ENCODE measurements at places on chromosomes 3 and 15.

DNA sequence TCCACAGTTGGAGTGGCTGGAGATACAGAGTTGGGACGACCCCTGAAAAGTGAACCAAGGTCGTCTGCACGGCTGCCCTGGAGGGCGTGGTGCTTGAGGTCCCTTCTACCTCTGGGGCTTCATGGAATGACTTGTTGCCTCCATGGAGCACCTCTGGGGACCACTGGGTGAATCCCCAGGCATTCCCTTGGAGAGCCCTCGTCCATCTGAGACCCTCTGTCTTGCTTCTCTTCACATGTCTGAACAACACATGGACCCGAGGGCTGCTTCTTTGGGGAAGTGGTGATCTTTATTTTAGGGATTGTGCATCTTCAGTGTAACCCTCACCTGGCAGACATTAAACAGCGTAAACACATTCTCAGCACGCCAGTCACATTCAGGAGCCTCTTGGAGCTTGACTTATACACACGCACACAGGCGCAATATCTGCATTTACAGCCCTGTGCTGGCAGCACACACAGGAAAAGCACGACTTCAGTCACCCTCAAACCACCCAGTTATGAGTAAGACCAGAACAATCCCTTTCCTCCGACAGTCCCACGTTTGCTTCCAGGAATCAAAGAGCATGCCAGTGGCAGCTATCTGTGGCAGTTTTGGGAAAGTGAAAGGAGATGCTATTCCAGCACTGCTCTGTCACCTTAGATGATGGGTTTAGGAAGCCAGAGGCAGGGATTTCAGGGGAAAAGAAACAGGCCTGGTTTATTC lies 12.6 kb downstream of the FAM107A start:
- DNase-seq, result no peak

DNA sequence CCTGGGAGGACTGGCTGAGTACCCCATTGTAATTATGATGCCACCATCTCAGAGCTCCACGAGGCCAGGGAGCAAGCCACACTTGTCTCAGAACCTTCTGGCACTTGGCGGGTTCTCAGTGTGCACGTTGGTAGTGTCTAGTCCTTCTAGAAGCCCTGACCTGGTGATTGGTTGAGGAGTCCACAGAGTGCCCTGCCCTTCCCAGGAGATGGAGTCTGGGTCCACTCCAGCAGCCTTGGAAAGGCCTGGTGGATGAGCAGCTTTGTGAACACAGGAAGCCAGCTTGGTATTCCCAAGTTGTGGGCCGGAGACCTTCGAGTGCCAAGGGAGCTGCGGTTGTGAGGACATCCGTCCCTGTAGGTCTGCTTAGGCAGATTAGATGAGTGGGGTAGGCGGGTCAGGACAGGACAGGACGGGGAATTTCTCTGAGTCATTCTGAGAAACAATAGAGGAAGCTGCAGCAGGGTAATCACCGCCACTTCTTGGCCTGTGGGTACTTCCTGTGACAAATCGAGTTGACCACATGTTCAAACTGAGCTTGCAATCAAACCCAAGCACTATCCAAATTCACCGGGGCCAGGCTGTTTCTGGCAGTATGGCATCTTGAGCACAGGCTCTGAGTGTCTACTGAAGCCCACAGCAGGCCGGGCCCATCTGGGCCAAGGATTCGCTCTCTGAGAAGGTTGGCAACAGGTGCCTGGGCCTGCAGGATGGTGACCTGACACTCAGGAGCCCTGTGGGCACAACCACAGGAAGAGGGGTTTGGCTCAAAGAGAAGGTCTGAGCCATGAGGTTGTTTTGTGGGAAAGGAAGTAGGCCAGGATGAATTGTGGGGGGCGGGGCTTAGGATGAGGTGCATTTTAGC lies 71.5 kb upstream of the PLXNA1 start:
- peak; percentile 23 for DNase-seq

GRCh38 chr15:59419170-59419569 lies 18.8 kb upstream of the FAM81A start:
- no peak for DNase-seq

DNA sequence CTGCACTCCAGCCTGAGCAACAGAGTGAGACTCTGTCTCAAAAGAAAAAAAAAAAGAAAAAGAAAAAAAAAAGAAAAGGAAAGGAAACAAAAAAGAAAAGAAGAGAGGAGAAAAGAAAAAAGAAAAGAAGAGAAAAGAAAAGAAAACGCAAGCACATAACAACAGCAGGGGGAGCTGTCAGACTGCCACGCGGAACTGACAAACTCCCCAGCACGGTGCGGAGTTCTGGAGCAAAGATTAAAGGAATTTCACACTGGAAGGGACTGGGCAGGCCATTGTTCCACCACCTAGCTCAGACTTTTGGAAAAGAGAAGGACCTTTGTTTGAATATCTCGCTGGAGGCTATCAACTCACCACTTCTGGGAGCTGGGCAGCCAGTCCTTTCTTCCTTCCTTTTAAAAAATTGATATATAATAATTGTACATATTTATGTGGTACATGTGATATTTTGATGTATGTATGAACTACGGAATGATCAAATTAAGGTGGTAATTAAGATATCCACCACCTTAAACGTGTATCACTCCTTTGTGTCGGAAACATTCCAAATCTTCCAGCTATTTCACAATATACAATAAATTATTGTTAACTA lies 40.5 kb downstream of the DPPA2 start:
- DNase-seq, result no peak

- no peak for DNase-seq
These were observed 33.1 kb upstream of the LRRN1 start for GRCh38 chr3:3766140-3766539.

- DNase-seq, result no peak
These were observed 15.7 kb downstream of the KLF13 start for GRCh38 chr15:31342381-31342780.

GRCh38 chr3:5607581-5607980 lies 420.1 kb downstream of the EDEM1 start:
- DNase-seq, result no peak

GRCh38 chr3:50264383-50264963 lies 4.5 kb upstream of the SEMA3B start:
- DNase-seq, result no peak

DNA sequence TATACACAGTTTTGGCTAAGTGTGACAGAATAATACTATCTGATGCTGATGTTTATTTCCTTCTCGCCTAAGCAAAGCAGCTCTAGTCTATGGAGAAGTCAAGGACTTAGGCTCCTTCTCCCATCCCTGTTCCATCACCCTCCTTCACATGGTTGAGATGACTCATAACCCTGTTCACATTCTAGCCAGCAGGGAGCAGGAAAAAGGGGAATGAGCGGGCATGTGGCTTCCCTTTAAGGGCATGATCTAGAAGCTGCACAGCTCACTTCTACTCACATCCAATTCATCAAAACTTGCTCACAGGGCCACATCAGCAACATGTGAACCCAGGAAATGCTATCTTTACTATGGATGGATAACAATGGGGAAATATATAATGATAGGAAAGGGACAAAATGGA lies 40.9 kb downstream of the CBLB start:
- no peak for DNase-seq

- DNase-seq, result no peak
These were observed 21.4 kb downstream of the ACAP2 start for GRCh38 chr3:195421400-195421799.

DNA sequence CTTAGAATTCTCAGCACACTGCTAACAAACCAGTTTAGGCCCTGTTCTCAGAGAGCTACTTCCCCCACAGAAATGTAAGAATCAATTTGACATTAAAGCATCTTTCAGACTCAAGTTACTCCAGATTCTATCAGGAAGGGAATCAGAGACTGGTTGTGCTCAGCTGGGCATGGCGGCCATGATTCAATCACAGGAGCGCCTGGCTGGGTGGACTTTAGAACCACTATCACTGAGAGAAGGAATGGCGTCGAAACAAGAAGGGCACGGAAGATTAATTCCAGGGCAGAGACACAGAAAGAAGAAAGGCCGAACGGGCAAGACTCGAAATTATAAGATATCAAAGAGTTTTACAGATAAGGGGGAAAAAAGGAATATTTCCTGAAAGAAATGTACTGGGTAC lies 6.2 kb downstream of the TNIK start:
- no peak for DNase-seq

DNA sequence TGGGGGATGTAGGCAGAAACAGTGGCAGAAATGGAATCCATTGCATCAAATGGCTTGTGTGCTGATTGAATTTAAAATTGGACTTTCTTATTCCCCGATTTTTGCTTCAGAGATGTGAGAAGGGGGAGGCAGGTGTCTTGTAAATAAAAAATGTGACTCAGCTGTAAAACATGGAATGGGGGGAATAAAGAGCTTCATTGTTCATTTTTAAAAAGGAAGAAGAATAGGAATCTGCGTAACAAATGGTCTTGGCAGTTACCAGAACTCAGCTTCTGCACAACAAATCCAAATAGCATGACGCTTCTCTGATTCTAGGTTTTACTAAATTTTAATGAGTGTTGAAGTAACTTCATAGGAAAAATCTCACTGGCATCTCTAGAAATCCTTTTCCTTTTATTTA lies 323.9 kb upstream of the GBE1 start:
- no peak for DNase-seq

DNA sequence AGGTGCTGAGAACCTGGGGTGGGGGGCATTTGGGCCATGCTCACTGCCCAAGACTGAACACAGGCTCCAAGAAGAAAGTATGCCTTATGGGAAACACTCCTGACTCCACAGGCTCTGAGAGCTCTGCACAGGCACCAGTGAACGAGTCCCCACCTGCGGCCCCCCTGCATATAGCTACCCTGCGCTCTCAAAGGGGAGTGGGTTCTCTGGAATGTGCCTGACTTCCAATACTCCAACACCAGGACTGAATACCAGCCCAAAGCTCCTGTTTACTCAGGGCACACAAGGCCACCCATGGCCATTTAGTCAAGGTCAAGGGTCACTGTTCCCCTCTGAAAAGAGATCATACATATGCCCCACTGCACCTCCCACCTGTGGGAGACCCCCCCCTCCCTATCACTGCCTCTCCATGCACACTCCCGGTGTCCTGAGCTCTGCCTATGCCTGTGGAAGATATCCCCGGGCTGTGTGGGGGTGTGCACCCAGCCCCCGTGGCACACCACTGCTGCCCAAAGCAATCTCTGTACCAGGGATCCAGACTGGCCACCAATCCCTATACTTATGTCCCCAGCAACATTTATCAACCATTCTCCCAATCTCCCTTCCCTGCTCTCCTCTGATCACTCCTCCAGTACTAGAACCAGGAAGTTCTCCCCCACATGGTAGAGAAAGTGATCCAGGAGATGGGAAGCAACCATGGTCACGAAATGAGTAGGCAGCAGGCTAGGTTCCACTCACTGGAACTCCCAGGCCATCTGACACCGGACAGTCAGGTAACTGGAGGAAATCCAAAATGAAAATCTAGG lies 1.5 kb upstream of the PLXNB1 start:
- no peak for DNase-seq

- no peak for DNase-seq
These were observed 26.1 kb downstream of the KCNMB2 start for GRCh38 chr3:178562143-178562946.

DNA sequence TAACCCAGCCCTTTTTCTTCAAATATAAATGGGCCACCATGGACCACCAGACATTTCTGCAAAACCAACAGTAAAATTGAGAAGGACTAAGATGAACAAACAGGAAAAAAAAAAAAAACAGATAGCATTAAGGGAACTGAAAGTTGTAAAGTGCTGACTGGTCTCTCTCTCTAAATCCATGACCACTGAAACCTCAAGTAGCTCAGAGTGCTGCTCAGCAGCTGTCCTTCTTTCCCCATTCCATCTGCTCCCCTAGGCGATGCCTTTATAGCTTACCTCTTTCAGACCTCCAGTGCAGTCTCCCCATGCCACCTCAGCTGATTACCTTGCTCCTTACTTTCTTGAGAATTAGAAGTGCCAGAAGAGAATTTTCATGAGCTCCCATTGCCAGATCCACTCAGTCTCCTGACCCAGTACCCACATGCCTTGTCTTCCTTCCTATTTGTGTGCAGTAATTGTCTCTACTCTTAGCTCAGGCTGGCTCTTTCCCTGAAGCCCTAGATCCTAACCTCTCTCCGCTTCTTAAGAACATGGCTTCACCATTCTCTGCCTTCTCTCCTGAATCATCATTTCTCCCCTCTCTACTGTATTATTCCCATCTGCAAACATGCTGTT lies 23.9 kb upstream of the XIRP1 start:
- no peak for DNase-seq

- DNase-seq, result no peak
These were observed 52.3 kb upstream of the PIAS1 start for GRCh38 chr15:68001811-68002210.

GRCh38 chr15:84772467-84772866 lies 24.1 kb downstream of the ZNF592 start:
- DNase-seq, result no peak

DNA sequence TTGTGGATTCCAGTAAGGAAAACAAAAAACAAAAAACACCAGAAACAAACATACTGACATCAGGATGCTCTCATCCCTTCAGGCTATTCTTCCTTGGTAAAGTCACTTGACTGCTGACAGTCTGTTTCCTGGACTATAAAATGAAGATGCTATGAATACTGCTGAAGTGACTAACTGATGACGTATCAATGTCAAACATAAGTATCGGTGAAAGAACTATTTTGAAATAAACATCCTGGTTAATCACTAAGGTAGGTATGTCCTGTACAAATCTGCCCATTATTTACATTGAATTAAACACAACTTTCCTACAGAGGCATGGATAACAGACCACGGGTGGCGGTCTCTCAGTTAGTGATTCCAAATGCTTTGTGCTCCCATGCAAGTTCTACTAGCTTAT lies 45.9 kb downstream of the CHAC1 start:
- no peak for DNase-seq

GRCh38 chr15:91067036-91067435 lies 33.0 kb upstream of the SV2B start:
- DNase-seq, result no peak

DNA sequence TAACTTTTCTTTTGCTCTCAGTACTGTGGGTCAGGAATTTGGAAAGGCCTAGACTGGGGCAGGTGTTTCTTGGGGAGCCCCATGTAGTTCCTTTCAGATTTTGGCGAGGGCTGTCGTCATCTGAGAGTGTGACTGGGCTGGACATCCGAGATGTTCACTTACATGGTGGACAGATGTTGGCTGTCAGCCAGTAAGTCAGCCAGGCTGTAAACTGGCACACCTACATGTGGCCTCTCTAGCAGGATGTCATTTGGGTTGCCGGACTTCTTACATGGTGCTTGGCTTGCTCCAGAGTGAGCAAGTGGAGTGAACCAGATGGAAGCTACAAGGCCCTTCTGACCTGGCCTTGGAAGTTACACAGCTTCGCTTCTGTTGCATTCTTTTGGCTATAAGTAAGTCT lies 20.7 kb downstream of the TATDN2 start:
- no peak for DNase-seq

- no peak for DNase-seq
These were observed 546.0 kb upstream of the CFAP20DC start for GRCh38 chr3:59595830-59596229.

GRCh38 chr3:4313606-4314293 lies 10.6 kb downstream of the SETMAR start:
- DNase-seq, result no peak

DNA sequence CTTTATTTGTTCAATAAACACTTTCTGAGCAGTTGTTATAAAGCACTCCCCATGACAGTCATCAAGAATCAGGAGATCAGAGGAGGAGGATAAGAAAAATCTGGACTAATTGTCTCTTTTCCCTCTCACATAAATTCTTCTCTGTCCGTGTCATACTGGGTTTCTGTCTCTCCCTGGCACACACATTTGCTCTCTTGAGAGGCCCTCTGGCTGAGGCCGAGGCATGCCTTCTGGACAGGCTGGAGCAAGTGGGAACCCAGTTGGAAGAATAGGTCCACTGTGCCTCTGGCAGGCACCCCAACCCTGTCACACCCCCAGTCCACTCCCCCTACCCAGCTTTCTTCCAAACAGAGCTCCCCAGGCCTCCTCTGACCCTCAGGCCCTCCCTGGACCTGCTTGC lies 315.8 kb downstream of the UACA start:
- DNase-seq, result no peak

- no peak for DNase-seq
These were observed 6.0 kb downstream of the KCNMB3 start for GRCh38 chr3:179244878-179245277.

Data from stimulated activated CD4-positive, alpha-beta T cell treated with anti-CD3 and anti-CD28 coated beads, Interleukin-15, amount 100 ng/mL, for 1 hour (primary cell).